ENCODE measurements at places on chromosomes 12 and 14.

DNA sequence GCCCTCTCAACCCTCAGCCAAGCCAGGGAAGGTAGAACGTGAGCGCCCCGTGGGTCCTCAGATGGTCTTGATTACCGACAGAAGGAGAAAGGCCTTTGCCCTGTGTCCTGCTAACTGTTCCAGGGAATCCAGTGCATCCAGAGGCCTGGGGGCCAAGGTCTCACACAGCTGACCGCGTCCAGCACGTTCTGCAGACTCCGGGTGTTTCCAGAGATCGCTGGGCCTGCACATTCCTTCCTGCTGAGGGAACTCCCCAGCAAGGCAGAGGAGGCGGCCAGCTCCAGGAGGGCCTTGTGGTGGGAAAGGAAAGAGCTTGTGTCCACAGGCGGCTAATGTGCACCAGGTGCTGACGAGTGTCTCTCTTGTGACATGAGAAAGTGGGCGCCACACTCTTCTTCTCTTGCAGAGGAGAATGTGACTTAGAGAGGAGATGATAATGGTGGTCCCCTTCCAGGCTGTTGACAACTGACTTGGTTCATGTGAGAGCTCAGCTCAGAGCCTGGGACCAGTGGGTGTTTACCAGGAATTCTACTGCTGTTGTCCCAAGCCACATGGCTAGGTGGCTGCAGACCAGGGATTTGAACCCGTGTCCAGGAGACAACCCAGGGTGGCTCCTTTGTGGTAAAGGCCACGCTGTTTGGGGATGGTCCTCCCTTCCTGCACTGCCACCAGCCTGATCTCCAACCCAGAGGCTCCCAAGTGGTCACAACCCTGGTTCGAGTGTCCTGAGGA is 46.8 kb upstream of the DLK1 start:
- DNase-seq: no peak

GRCh38 chr14:21072031-21072473 is 1.9 kb downstream of the ARHGEF40 start:
- DNase-seq: peak; percentile 43

DNA sequence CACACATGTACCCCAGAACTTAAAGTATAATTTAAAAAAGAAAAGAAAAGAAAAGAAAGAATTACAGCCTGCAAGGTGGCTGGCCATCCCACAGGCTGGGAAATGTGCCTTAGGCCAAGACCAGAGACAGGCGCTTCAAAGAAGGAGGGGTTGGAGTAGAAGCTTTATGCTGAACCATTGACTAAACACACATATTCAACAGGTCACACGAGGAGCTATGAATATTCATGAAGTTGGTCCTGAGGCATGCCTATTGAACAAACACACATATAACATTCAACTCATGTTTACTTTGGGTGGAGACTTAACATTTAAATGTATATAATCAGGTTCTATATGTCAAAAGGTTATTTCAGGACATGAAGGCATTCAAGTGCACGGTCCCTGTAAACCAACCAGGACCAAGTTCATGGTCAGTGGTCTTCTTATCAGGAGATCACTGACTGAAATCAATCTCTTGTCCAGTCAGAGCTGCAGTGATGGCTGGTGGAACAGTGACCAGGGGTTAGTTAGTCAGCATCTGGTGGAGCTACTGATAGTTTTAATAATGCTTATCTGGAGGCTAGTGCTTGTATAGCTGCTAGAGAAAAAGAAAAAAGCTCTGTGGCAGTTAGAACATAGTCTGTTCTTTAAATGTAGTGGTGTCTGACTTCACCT is 35.6 kb upstream of the ITPR2 start:
- DNase-seq: no peak

DNA sequence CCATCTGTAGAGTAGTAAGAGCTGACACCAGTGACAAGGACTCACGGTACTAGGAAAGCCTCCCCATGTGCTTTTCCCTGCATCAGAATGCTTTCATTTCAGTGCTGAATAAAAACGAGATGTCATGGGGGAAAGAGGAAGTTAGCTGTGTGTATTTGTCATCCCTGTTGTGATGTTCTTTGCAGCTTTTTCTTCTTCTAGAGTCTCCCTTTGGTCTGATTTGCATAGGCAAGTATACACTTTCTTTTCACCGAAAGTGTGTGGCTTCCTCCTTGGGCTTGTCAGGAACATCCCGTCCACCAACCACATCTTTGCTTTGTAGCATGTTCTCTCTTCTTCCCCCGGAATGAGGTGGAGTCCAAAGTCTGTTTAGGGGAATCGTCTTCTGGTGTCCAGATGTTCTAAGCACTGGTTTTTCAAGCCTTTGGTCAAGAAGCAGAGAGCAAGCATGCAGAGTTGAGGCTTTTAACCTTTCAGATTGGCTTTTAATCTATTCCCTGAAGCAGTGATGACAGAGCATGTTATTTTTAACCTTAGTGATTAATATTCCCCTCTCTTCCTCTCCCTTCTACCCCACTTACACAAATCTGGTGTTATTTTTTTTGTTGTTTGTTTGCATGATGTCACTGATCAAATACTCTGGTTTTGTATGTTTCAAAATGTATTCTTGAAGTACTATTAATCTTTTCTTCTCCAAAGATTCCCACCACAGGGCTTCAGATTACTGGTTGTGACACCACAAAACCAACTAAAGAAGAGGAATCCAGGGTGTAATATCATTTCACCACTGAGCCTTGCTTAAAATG is 163.4 kb downstream of the SAMD4A start:
- DNase-seq: no peak

DNA sequence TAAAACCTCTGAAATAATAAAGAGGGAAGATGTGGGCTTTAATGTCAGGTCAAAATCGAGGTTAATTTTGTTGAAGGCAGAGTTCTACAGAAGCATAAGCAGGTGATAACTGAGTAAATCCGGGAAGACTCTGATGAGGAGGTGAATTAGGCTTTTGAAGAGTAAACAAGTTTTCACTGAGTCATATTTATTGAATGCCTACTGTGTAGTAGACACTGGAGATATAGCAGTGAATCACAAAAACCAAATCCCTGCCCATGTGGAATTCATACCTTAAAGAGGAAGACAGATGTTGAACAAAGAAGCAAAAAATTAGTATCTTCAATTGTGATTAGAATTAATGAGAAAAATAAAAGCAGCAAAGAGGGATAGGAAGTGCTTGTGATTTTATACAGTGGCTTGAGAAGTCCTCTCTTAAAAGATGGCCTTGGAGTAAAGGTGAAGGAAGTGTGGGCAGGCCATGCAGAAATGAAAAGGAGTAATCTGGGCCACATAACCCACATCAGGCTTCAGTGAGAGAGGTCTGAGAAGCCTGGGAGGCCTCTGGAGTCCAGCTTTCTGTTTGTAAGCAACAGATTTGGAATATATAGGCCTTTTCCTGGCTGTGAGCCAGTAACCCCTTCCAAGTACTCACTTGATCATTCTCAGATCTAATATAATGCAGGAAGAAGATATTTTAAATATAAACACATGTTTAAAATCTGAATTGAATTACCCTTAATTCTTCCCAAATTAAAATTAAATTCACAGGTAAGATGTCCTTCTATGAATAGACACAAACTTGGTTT is 46.7 kb downstream of the BHLHE41 start:
- DNase-seq: no peak
